ENCODE measurements at places on chromosomes 6 and 20.

- no peak for DNase-seq
Observed at GRCh38 chr6:6260196-6260722, 60.2 kb downstream of the F13A1 start.

DNA sequence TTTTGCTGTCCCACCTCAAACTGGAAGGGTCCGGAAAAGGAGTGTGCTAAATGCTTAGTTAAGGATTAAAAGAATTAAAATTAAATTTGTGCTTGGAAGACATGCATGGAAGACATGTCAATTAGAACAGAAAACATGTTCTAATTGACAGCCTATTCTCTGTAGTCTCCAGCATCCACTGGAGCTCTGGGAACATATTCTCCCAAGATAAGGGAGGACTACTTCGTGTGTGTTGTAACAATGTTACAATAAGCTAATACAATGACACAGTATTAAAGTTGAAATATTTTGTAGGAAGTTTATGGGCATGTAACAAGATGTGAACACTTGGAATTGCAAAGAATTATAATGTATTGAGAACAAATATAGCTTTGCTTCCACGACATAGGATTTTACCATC, 567.4 kb upstream of the CITED2 start:
- DNase-seq: no peak

- no peak for DNase-seq
Observed at GRCh38 chr6:5099537-5099936, 14.4 kb downstream of the PPP1R3G start.

GRCh38 chr20:10209091-10209490, 9.5 kb upstream of the SNAP25 start:
- no peak for DNase-seq

DNA sequence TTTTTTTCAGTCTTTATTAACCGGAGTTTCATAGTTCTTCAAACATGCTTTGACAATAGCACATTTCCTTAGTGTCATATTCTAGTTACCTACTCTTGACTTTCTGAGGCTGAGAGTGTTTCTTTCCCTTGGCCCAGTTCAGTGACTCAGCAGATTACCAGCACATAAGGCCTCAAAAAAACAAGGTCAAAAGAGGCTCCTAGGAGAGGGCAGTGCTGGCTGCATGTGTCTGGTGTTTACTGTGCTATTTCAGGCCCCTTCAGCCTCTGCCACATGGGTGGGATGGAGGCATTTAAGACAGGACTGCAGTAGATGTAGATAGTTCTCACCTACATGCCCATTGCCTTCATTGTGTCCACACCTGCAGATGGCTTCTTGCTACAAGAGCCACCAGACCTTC, 198.2 kb upstream of the SSTR4 start:
- no peak for DNase-seq

DNA sequence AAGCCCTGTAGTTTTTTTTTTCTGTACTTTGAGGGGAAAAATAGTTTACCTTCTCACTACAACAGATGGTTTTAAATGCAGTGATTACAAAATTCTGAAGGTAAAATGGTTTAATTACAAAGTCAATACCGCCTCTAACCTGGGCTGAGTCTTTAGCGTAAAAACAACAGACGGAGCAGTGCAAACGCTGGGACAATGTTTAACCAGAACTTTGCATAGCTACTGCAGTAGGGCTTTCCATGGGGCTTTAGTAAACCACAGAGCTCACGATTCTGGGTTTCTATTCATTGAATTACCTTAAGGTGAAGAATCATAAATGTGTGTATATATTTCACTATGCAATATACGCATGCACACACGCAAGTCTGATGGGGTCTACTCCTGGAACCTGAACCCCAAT, 77.9 kb downstream of the RFX6 start:
- DNase-seq: no peak

DNA sequence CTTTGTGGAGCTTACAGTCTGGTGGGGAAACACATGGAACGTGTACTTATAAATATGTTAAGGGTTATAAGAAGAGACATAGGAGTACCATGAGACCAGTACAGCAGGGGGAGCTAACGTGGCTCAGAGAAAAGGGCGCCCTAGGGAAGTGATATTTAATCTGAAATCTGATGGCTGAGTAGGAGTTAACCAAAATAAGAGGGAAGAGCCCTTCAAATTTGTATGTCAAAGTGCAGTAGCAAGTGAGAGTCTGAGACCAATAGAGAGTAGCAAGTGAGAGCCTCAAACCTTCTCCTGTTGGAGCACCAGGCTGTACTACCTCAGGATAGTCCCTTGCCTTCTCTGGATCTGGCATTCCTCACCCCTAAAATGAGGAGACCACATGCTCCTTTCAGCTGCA, 6.1 kb upstream of the PKIG start:
- no peak for DNase-seq

DNA sequence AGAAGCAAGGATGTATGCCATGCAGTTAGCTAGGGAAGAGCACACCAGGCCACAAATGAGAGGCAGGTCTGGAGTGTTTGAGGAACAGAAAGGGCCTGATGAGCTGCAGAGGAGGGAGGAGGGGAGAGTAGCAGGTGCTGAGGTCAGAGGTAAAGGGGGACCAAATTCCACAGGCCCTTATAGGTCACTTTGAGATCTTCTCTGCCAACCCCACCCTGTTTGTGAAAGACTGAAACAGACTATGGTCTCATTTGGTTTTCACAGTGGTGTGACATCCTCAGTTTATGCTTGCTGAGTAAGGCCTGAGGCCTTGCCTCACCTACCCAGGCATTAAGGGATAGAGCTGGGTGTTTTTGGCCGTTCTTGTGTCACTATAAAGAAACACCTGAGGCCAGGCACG, 187.7 kb upstream of the MYLIP start:
- no peak for DNase-seq

GRCh38 chr20:32152421-32153155, 43.1 kb downstream of the TM9SF4 start:
- DNase-seq: no peak

DNA sequence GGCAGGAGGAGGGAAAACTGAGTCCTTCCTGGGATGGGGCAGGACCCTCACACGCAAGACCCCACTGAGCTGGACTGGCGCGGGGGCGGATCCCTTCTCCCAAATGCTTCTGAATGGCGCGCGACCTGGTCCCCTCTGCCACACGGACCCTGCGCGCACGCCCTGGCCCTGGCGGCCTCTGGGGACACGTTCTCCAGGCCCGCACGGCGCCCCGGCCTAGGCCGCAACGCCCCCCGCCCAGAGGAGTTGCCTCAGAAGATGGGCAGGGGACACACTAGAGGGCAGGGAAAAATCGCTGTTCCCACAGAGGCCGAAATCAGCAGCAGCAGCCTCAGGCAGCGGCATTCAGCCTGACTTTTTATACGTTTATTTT, 45.2 kb upstream of the OSTM1 start:
- DNase-seq: no peak

DNA sequence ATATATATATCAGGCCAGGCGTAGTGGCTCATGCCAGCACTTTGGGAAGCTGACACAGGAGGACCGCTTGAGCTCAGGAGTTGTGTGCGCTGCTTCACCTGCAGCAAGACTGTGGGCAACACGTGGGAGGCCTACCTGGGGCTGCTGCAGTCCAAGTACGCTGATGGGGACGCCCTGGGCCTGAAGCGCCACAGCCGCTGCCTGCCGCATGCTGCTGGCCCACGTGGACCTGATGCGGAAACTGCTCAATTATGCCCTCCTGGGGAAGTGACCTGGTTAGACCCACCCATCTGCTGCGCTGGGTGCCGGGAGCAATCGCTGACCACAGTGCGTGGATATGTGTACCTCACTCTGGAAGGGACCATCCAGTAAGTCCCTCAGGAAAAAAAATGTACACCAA, 1.8 kb upstream of the PSORS1C2 start:
- DNase-seq: no peak

DNA sequence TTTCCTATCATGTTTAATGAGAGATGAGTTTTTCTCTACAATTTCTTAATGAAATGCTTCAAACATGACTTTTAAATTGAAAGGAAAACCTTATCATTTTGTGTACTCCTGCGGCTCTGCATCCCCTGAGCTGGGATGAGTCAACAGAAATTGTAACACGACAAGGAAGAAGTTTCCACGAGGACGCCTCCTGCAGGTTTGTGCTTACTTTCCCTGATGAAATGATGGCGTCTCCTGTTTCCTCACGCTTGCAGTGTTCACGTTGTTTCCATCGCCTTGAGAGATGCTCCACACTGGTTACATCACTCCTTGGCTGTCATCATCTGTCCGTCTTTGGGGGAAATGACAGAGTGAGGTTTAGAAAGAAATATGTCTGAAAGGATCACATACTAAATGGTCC, 233.7 kb upstream of the ZFP64 start:
- no peak for DNase-seq

DNA sequence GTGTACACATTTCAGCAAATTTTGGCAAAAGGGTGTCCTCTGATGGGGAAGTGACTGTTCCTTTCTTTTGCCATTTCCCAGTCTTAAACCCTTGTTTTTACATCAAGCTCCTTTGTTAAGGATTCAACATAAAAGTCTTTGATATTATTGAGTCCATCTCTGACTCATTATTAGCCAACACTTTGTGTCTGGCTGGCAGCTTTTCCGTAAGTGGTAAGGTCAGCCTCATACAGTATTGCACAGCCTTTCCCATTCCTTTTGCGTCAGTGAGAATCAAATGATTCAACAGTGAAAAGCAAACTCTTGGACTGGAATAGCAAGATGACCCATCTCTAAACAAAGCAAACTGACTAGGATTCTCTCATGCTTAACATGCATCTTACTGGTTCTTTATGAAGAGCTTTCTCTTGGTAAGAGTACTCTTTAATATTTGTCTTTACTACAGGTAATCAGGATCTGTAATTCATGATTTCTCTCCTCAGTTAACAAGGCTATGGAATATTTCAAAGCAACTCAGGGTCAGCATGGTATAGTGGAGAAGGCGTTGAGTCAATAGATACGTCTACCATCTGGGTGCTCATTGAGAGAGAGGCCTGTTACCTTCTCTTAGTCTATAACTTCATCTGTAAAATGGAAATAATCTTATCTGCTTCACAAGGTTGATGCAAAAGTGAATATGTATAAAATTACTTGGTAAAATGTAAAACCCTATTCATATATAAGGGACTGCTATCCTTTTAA, 183.6 kb downstream of the PRL start:
- no peak for DNase-seq

- no peak for DNase-seq
Observed at GRCh38 chr20:16174311-16174710, 398.9 kb downstream of the KIF16B start.

DNA sequence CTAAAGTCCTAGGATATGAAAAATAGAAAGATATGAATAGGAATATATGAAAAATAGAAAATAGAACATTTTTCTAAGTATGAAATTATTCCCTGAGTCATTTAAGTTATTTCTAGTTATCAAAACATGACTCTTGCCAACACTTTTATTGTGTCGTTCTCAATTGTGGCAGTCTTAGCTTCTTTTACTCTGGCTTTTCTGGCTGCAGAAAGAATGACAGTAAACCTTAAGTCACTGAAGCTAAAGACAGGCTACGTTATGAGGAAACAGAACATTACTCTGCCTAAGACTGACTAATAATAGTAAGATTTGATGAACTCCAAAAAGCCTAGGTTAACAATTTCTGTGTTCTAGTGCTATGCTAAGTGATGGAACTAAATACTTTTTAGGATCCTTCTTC, 74.6 kb downstream of the AIG1 start:
- DNase-seq: no peak

DNA sequence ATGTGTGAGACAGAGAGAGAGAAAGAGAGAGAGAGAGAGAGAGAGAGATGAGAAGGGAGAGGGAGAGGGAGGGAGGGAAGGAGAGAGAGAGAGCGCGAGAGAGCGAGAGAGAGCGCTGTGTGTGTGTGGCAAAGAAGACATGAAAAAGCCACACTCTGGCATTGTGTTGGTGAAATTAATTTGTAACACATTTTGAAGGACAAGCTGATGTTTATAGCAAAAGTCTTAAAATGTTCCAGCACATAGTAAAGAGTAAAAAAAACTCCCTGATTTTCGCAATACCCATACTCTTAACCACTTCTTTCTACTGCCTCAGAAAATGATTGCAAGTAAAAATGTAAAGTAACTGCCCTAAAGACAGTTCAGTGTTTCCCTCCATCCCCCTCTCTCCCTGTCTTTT, 56.7 kb downstream of the SLC22A1 start:
- no peak for DNase-seq

- no peak for DNase-seq
Observed at GRCh38 chr6:159693894-159694545, 979 bp upstream of the SOD2 start.

- no peak for DNase-seq
Observed at GRCh38 chr6:140970485-140970884, 1162.2 kb upstream of the GJE1 start.

- no peak for DNase-seq
Observed at GRCh38 chr20:2794202-2794748, 6.2 kb downstream of the CPXM1 start.

DNA sequence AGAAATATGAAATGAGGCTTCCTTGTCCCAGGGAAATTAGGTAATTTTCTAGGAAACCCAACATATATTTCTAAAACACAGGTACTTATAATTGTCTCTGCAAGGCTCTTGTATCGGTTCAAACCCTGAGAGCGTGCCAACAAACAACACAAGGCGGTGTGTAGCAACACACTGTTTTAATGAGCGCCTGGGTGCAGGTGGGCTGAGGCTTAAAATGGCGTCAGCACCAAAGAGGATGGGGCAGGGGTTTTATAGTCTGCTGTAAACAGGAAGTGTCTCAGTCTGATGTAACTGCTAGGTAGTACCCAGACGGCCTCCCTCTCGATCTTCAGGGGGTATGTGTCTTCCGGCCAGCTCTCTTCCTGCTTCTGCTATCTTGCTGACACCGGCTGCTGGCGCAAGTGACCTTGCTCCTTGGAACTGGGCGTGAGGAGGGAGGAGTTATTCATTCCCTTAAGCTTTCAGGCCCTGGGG, 69.7 kb downstream of the EPB41L2 start:
- no peak for DNase-seq

DNA sequence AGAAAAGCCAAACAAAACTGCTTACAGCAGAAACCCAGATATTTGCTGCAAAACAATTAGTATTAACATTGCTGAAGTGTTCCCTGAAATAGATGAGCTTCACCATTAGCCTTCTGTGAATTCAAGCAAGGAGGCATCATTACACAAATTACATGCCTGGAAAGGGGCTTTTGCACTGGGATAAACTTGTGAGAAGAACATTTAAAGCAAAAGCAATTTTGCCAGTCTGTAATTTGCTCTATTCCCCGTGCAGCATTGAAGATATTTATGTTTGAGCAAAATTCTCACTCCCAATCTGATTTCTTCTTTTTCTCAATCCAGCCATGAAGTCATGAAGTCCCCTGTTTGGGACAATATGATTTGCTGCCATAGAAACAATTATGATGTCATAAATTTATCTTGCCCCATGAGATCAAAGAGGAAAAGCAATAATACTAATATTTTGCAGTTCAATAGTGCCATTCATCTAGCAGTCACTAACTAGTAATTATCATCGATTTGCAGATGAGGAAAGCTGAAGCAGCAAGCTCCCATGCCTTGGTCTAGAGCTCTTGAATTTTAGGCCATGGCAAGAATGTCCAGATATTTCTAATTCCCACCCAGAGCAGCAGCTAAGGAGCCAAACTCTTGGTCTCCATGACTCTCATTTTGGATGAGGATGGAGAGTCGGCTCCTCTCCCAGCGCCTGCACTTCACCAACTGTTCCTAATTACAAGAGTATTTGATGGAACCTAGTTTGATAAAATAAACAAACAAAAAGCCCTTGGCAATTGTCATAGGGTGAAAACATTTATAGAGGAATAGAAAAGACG, 49.5 kb upstream of the CCN6 start:
- no peak for DNase-seq

- DNase-seq: no peak
Observed at GRCh38 chr6:16301511-16301910, 63.1 kb downstream of the GMPR start.

- no peak for DNase-seq
Observed at GRCh38 chr6:134359302-134359701, 41.4 kb upstream of the SGK1 start.

All from hippocampal formation (tissue), 2 donors.